ENCODE measurements at places on chromosomes 11 and 22. TPM values are rescaled to one million over a fixed set of nuclear protein-coding genes. Genes with fewer than 3 reads are reported as not detected.

The OR6T1 gene
- total RNA-seq = not detected

The SART1 gene
- 48.6 TPM for total RNA-seq

The LAYN gene
- 7.6 TPM for total RNA-seq

The HBD gene
- total RNA-seq = 1.3 TPM

The SERPINH1 gene
- 104 TPM for total RNA-seq

GRCh38 chr22:30841273-30841672, 127.3 kb downstream of the MORC2 start:
- no peak for DNase-seq

GRCh38 chr11:11981364-11981763, 27.1 kb downstream of the DKK3 start:
- DNase-seq = no peak

GRCh38 chr22:41481925-41482318, 13.0 kb downstream of the ACO2 start:
- DNase-seq = no peak

- DNase-seq = no peak
Measured at GRCh38 chr11:30292545-30292944, 30.4 kb upstream of the ARL14EP start.

DNA sequence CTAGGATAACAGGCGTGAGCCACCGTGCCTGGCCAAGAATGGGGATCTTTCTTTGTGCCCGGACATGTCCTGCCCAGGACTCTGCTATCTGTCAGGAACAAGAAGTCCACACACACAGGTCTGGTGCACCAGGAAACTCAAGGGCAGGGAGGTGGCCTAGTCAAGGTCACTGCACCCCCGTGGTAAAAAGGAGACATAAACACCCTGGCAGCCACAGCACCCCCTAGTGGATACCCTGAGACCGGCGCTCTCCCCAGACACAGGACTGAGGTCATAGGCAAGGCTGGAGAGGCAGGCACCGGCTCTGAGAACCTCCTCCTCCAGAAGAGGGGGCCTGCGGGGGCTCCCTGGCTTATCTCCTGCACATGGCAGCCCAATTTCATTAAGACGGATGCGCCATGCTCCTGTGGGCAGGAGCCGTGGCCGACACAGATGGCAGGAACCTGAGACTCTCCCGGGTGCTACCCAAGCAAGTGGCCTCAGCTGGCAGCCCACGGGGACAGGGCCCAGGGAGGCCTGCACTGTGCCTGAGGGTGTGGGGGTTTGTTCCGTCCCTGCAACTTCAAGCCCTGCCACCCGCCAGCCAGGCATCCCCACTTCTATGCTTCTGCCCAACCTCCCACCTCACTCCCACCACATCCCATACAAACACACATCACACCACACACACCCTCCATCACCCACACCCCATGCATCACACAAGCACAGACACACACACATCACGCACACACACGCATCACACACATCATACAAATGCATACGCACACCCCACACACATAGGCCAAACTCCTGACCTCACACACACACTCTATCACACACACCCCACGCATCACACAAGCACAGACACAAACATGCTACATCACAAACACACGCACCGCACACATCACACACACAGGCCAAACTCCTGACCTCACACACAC, 19.6 kb downstream of the MACROD1 start:
- DNase-seq = peak; percentile 71

- no peak for DNase-seq
Measured at GRCh38 chr11:110026858-110027626, 66.2 kb upstream of the ZC3H12C start.

DNA sequence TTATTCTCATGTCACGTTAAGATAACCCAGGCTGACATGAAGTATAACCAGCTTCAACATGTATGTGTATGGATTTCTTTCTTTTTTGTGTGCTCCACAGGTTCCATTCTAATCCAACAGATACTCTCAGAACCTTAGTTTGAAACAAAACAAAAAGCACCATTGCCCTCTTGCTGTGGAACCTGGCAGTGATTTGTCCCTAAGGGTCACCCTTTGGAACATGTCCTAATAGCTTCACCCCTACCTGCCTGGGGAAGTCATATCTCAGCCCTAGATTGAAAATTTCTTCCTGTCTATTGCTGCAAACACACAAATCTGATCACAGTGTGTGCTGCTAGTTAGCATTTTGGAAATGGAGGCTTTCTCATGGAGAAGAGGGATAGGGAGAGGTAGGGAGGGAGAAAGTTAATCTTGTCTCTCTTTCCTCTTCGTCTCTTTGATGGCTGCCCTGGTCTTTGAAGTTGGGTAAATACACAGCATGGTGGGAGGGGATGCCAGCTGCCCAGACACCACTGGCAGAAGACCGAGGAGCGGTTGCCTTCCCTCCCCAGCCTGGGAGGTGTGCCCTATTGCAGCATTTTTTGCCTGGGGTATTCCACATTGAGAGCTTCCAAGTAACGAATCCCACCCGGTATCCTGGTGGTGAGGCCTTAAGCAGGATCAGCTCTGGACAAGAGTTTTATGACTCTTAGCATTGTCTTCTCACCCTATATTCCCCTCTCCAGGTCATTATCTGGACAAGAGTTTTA, 11.6 kb upstream of the CADM1 start:
- no peak for DNase-seq

DNA sequence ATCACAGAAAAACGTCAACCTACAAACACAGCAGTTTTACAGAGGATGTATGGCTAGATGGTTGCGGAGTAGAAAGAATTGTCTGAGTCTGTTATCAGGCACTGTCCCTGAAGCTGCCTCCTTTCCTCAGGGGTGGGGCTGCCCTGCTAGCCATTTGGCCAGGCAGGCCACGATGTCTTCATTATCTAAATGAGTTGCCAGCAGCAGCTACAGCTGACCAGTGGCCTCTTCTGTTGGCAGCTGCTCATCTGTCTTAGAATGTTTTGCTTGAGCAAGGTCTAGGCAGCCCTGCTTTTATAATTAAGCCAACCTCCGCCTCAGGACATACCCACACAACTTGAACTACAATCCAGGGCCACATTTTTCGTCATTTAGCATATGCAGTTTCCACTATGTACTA, 17.5 kb downstream of the SLC6A5 start:
- no peak for DNase-seq

GRCh38 chr22:41034706-41035105, 57.7 kb upstream of the EP300 start:
- peak; percentile 6 for DNase-seq
